ENCODE measurements at places on chromosomes 16 and 17.

DNA sequence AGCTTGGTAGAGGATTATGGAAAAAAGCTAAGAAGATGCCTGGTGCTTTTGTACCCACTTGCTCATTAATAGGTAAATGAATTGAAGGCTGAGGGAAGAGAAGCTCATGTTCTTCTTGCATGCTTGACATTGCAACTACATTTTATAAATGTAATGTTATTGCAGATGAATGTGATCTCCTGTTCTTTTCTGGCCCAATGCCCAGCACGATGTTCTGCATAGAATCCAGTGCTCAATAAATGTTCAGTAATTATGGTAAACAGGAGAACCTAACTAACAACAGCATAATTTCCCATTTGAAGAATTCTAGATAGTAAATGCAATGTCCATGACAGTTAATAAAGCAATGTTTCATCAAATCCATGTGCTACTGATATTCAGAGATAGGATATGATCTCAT, 638.2 kb upstream of the SOX9 start:
- DNase-seq: no peak

DNA sequence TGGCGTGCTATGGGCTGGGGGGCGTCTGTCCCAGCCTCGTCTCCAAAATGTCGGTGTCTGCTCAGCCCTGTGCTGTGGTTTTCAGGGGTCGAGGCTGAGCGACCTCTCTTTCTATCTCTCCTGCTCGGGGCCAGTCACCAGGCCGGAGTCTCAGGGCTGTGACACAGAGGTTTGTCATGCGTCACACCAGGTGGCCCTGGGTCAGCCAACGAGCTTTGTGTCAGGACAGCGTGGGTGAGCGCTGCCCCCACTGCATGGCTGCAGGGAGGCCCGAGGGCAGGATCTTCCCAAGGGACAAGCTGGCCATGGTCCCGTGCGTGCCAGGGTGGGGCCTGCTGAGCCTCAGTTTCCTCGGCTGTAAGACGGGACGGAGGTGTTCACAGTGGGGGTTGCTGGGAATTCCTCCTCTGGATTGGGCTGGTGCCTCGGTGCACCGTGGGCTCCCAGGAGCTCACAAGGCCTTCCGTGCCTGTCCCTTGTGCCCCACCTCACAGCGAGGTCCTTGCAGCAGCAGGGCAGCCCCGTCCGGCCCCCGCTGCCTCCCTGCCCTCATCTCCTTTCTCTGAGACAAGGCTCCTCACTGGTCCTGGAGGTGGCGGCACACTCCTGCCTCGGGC, 50.5 kb downstream of the CBFA2T3 start:
- no peak for DNase-seq

DNA sequence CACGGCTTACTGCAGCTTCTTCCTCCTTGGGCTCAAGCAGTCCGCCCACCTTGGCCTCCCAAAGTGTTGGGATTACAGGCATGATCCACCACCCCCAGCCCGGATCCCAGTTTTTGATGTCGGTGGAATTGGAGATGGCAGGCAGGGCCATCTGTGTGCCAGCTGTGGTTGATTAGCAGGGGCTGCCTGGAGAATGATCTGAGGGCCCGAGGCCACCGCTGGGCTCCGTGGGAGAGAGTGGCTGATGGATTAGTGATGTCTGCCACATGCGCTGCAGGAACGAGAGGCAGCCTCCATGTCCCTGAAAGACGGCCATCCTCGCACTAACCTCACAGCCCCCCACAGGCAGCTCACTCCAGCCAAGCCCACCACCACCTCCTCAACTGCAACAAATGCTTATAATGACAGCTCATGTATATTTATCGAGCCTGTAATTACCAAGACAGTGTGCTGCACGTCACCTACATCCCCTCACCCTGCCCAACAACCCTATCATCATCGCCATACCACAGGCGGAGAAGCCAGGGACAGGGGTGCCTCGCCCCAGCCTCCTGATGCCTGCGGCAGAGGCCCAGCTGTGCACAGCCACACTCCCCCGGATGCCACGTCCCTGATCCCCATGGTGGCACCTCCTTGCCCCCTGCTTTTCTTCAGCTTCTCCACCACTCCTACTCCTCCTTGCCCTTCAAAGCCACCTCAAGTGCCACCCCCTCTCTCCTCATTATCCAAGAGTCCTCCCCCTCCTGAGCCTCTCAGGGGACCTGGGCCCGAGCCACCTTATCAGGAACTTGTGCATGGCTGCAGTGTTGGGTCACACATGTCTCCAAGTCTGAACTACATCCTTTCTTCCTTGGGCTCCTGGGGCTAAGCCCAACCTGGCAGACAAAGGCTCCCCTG, 33.2 kb downstream of the ACTG1 start:
- DNase-seq: no peak

GRCh38 chr17:30433514-30433913, 43.7 kb upstream of the GOSR1 start:
- no peak for DNase-seq

GRCh38 chr17:29807520-29808361, 122.3 kb downstream of the SSH2 start:
- DNase-seq: peak; percentile 59

GRCh38 chr17:75388476-75389030, 16.9 kb downstream of the GRB2 start:
- DNase-seq: no peak

GRCh38 chr16:31528523-31529107, 915 bp downstream of the AHSP start:
- DNase-seq: no peak

DNA sequence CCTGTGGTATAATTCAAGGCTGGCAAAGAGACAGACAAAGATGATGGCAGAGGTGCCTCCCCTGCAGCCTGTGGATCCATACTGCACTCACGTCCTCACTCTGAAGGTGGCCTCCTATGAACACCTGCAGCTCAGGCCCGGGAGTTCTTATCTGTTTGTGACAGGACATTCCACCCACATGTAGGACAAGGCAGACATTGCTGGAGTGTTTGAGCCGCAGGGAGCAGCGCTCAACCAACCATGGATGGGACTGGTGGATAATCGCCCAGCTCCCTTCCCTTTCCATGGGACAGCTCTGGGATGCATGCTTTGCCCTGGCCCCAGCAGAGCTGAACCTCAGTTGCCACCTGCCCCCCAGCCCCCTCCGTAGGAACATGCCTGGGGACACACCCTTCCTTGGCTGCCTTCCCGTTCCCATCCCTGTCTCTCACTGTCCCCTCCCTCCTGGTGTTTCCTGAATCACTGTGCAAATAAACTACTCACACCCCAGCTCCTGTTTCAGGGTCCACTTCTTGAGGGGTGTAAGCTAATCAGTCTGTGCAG, 22.2 kb downstream of the ITPRIPL2 start:
- no peak for DNase-seq

Measured in renal cortex interstitium (tissue), 15 donors.